Caki2 (cell line): ENCODE measurements at places on chromosomes 3 and 15. TPM values are rescaled to one million over a fixed set of nuclear protein-coding genes. Genes with fewer than 3 reads are reported as not detected.
A peak's percentile ranks its signal among the peaks of the same experiment; 100 is the strongest.

GRCh38 chr15:36005542-36005941, 459.6 kb upstream of the DPH6 start:
- no peak for DNase-seq

GRCh38 chr3:171351676-171352075, 108.5 kb downstream of the TNIK start:
- peak; percentile 96 for DNase-seq

The PGBD4 gene
- total RNA-seq = 0.35 and 0.88 TPM in 2 replicates

The SPPL2A gene
- total RNA-seq = 52.9 and 59.3 TPM in 2 replicates

The GPR87 gene
- total RNA-seq = 0.78 TPM in 1 of 2 replicates, not detected in the other

The GOLGA6B gene
- not detected in 2 replicates for total RNA-seq

The SPINT1 gene
- 19.5 and 29.7 TPM in 2 replicates for total RNA-seq

The CILP gene
- not detected in 2 replicates for total RNA-seq

The KCNMB3 gene
- 2.3 and 5.1 TPM in 2 replicates for total RNA-seq
